ENCODE measurements at places on chromosomes 5 and 9.

DNA sequence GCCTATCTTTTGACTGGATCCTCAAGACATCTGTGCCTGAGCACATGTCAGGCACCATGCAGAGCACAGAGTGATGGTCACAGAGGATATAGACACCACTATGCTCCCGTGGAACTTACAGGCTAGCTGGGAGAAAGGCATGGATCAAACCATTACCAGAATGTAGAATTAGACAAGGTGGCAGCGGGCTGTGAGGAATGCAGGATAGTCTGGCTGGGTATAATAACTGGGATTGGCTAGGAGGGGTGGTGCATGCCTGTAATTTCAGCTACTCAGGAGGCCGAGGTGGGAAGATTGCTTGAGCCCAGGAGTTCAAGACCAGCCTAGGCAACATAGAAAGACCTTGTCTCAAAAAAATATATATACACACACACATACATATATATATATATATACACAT is 50.3 kb downstream of the ASS1 start:
- no peak for DNase-seq

GRCh38 chr9:134537951-134538641 is 103.5 kb upstream of the COL5A1 start:
- no peak for DNase-seq

- no peak for DNase-seq
Measured at GRCh38 chr9:4798281-4799032, 5.7 kb downstream of the RCL1 start.

GRCh38 chr9:5140151-5140550 is 45.3 kb downstream of the INSL6 start:
- DNase-seq = no peak

- DNase-seq = no peak
Measured at GRCh38 chr9:76465442-76466298, 6.7 kb downstream of the GCNT1 start.

GRCh38 chr5:139212486-139212885 is 14.3 kb upstream of the SIL1 start:
- no peak for DNase-seq

- DNase-seq = no peak
Measured at GRCh38 chr9:133928248-133928764, 63.8 kb downstream of the VAV2 start.

DNA sequence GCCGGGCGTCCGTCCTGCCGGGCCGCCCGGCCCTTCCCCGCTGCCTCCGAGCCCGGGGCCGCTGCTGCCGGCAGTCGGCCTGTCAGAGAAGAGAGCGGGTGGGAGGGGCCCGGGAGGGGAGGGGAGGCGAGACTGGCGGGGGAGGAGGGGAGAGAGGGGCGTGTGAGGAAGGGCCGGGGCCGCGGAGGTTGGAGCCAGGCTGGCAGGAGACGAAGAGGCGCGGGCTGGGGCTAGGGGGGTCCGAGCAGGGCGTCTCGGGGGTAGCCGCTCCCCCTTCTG is 570 bp downstream of the CREBRF start:
- no peak for DNase-seq

- DNase-seq = peak; percentile 64
Measured at GRCh38 chr9:110104261-110104809, 103.6 kb downstream of the C9orf152 start.

DNA sequence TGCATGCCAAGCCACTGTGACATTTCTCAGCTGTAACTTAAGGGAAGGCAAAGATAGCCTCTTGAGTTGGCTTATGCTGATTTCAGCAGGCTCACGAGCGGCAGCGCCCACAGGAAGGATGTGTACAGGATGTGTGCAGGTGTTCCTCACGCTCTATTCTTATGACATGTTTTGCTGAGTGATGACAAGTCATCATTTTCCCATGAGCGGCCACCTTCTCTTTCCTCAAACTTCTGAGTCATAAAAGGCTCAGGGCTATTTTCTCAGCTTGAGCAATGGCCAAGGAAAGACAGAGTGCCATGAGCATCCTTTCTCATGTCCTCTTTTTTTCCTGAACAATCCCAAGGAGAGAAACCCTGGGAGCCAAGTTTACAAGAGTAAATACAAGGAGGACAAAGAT is 365.9 kb downstream of the PLK2 start:
- no peak for DNase-seq

DNA sequence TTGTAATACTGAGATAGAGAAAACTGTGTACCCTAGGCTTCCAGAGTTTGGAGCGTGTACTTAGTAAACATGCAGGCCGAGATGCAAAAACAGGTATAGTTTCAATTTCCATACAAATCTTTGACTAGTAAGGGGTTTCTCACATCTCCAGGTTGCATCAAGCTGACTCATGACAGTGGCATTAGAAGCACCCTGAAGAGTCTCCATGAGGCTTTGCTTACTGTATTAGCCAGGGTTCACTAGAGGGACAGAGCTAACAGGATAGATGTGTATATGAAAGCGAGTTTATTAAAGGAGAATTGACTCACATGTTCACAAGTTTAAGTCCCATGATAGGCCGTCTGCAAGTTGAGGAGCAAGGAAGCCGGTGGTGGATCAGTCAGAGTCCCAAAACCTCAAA is 275.3 kb upstream of the CDH6 start:
- peak; percentile 8 for DNase-seq

DNA sequence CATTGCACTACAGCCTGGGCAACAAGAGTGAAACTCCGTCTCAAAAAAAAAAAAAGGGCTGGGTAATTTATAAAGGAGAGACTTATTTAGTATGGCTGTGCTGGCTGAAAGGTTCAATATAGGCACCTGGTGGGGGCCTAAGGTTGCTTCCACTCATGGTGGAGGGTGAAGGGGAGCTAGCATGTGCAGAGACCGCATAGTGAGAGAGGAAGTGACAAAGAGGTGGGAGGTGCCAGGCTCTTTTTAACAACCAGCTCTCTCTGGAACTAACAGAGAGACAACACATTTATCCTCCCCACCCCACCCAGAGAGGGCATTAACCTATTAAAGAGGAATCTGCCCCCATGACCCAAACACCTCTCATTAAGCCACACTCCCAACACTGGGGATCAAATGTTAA is 28.9 kb upstream of the SERINC5 start:
- DNase-seq = no peak

DNA sequence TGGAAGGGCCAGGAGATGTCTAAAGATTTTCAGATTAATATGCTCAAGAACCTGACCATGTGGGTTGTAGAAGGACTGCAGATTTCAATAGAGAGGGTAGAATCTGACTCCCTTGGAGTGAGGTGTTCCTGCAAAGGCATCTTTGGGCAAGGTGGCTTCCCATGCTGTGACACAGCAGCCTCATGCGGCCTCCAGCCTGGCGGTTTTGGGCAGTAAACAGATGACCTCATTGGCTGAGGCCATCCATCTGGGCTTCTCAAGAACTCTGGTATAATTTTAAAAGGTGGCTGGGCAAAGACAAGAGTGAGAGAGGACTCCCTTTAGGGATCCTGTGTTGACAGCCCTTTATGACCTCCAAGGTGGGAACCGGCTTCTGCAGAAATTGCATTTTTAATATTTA is 90.3 kb upstream of the ERCC6L2 start:
- DNase-seq = no peak

DNA sequence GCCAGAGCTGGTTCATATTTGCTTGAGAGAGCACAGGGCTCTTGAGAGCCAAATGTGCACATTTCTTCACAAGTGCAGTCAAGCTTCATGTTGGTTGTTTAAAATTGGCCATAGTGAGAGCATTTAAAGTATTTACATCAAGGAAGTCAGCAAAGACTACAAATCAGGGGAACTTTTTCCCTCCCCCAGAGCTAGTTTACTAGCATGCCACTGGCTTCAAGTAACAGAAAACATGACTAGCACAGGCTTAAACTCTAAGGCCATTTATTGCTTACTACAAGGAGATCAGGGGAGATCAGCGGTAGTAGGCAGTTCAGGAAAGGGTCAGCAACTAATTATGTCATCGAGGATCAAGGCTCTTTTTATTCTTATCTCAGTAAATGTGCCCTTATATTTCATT is 11.0 kb upstream of the CCDC171 start:
- no peak for DNase-seq

DNA sequence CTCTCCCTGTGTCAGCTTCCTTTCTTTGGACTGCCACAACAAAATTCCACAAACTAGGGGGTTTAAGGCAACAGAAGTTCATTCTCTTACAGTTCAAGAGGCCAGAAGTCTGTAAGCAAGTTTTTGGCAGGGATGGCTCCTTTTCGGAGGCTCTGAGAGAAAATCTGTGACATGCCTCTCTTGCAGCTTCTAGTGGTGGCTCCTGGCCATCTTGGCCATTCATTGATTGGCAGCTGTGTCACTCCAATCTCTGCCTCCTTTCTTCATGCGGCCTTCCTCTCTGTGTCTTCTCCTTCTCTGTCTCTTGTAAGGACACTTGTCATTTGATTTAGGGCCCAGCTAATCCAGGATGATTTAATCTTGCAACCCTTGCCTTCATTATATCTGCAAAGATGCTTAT is 2.0 kb upstream of the NEUROG1 start:
- DNase-seq = no peak

- DNase-seq = no peak
Measured at GRCh38 chr5:135557076-135557838, 21.5 kb upstream of the NEUROG1 start.

GRCh38 chr5:67253911-67254310 is 57.3 kb upstream of the CD180 start:
- no peak for DNase-seq

DNA sequence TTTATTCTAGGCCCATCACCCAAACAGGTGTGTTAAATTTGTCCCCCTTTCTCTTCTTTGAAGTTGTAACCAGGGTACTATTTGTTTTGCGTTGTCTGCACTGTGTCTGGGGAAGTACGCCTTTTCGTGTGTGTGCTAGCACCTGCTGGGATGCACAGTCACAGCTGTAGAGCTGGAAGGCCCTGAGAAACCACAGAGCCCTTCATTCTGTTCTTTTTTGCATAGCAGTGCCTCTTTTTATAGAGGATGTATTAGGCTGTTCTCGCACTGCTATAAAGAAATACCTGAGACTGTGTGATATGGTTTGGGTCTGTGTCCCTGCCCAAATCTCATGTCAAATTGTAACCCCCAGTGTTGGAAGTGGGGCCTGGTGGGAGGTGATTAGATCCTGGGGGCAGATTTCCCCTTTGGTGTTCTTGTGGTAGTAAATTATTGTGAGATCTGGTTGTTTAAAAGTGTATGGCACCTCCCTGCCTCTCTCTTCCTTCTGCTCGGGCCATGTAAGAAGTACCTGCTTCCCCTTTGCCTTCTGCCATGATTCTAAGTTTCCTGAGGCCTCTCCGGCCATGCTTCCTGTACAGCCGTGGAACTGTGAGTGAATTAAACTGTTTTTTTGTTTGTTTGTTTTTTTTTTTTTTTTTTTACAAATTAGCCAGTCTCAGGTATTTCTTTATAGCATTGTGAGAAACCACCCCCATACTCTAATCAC is 14.0 kb downstream of the SEC61B start:
- no peak for DNase-seq

DNA sequence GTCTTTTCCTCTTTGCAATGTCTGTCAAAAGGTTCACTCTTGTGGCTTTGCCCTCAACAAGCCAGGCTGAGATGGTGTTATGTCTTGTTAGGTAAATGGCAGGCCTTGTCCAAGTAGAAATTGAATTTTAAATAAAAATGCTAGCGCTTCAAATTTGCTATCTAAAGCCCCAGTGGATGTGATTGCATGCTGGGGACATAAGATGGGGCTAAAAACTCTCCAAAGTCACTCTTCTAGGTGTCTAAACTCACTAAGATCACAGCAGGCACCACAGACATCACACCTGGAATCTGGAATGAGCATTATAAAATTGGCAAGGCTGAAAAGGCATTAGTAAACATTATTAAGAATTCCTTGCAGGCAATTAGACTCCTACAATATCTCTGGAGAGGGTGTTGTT is 262.7 kb upstream of the CLINT1 start:
- DNase-seq = no peak

GRCh38 chr5:147245381-147246165 is 10.7 kb downstream of the STK32A start:
- DNase-seq = no peak

DNA sequence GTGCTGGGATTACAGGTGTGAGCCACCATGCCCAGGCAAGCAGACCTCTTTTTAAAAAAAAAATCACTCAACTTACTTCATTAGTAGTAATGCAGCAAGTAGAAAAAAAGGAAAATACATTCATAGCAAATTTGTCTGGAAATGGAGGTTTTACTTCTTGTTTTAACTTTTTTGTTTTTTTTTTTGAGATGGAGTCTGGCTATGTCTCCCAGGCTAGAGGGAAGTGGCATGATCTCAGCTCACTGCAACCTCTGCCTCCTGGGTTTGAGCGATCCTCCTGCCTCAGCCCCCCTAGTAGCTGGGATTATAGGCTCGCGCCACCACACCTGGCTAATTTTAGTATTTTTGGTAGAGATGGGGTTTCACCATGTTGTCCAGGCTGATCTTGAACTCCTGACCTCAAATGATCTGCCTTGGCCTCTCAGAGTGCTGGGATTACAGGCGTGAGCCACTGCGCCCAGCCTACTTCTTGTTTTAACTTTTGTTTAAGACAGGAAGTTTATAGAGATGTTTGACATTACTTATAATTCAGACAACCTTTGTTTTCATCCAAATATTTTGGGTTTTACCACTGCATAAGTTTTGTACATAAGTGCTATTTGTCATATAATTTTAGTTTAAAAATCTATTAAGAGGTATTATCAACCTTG is 26.5 kb downstream of the UBE2R2 start:
- no peak for DNase-seq

- DNase-seq = peak; percentile 20
Measured at GRCh38 chr5:160315968-160316367, 3.6 kb upstream of the CCNJL start.

- peak; percentile 7 for DNase-seq
Measured at GRCh38 chr5:152462021-152462721, 57.1 kb upstream of the NMUR2 start.

- DNase-seq = no peak
Measured at GRCh38 chr9:25322142-25322541, 356.1 kb downstream of the TUSC1 start.

- DNase-seq = peak; percentile 98
Measured at GRCh38 chr5:180330810-180331646, 22.1 kb downstream of the GFPT2 start.

- DNase-seq = no peak
Measured at GRCh38 chr5:175354964-175355363, 89.0 kb downstream of the DRD1 start.

DNA sequence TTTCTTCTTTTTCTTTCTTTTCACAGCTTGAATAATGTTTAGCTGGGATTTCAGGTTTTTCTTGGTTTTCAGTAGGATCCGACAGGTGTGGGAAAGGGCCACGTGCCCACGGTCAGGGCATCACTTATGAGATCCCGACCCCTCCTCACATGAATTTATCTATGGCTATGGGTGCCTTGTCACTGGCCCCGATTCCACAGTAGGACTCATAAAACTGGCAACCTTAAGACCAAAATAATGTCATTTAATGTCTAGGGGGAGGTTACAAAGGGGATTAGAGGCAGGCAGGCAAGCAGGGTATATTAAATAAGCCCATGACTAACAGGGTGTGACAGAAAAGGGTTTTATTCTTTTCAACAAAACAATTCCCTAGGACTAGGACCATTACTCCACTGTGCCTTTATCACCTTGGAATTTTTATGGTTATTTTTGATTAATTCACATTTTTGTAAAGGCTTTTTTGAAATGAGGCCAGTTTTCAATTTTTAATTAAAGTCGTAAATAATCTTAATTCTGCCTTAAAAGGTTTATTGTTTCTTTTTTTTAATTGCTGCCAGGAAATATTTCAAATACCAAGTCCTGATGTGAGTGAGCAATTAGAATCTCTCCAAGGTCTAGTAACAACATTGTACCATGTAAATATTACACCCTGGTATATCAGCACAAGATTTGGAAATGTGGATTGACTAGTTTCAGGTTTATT is 370.4 kb downstream of the GLIS3 start:
- no peak for DNase-seq
